ENCODE measurements at places on chromosomes 3 and 15.

- no peak for DNase-seq
Measured at GRCh38 chr3:24828551-24828950, 333.9 kb upstream of the THRB start.

GRCh38 chr15:99455789-99456160 lies 110.0 kb upstream of the MEF2A start:
- DNase-seq: no peak

DNA sequence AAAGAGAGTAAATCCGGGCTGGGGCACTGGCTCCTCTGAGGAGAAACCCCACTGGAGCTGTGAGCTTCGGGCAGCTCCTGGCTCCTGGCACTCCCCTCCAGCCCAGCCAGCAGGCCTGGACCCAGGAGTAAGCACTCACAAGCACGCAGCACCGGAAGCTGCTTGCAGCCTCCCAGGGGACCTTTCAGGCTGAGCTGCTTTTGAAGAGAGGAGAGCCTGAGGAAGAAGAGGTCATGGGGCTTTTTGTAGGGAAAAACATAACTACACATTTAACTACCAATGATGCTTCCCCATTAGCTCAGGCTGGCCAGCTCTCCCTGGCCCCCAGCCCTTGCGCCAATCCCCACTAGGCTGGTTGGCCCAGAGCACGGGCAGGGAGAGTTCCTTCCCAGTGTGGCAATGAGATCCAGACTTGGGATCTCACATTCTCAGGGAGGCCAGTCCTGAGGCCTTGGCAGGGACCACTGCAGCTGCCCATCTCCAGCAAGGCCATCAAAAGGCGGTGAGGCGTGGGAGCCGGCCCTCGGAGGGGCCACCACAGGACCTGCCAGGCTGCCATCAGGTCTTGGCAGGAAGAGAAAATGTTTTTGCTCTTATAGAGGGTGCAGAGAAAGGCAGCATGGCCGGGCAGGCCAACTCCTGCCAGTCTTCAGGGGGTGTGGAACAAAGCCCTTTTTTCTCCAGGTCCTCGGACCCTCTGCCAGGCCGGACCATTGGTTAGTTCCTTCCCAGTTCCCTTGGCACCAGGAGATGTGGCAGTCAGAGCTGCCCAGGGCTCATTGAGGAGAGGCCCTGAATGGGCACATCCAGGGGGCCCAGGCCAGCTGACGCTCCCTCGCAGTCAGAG lies 41.5 kb upstream of the MFGE8 start:
- peak; percentile 36 for DNase-seq

- DNase-seq: no peak
Measured at GRCh38 chr3:176120507-176120906, 1076.8 kb downstream of the TBL1XR1 start.

DNA sequence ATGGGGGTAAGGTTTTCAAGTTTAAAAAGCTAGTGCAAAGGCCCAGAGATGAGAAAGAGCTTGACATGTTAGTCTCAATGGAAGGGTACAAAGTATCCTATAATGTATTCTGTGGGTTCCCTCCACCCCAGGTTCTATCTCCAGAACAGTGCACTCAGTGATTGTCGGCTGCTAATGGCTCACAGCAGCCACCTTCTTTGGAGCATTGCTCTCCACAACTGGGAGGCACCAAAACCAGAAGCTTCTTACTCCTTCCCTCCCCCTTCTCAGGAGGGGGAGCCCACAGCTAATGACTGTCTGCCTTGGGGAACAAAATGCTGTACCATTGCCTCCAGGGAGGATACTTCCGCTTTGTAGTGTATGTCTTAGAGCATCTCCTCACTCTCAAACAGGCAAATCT lies 439.4 kb upstream of the RBMS3 start:
- DNase-seq: no peak

GRCh38 chr3:115885621-115886020 lies 262.3 kb downstream of the GAP43 start:
- no peak for DNase-seq

GRCh38 chr15:39315206-39315850 lies 265.6 kb upstream of the THBS1 start:
- DNase-seq: no peak

DNA sequence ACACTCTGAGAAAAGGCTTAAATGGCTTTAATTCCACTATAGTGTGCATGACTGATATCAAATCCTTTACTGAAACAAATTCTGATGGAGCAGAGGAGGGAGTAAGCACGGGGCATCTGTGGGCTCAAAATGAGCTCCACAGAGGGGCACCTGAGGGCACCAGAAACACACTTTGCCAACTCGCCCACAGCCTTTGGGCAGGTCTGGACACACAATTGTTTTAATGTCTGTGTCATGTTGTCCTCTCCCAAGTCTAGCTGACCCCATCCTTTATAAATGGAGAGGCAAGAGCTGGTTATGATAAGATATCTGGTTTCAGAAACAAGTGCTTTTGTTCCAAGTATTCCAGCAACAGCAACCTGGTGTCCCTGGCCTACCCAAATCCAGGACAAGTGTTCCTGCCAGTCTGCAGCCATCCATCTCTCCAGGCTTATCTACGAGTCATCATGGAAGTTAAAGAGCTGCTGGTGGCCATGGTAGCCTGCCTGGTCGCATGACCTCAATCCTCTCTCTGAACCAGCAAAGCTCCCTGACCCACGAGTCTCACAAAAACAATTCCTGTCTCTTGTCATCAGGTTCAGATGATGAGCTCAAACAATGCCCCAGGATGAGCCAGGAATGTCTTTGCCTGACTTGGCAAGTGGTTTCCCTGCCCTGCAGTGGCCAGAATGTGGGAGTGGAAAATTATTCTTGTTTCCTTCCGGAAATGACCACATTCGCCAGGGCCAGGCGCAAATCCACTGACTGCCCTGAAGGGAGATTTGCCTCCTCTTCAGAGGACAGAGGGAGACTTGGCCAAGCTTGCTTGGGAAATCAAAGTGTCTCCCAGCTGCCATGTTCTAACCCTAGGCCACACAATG lies 64.4 kb upstream of the TPM1 start:
- DNase-seq: peak; percentile 34

GRCh38 chr3:31710123-31710803 lies 177.5 kb downstream of the STT3B start:
- no peak for DNase-seq

DNA sequence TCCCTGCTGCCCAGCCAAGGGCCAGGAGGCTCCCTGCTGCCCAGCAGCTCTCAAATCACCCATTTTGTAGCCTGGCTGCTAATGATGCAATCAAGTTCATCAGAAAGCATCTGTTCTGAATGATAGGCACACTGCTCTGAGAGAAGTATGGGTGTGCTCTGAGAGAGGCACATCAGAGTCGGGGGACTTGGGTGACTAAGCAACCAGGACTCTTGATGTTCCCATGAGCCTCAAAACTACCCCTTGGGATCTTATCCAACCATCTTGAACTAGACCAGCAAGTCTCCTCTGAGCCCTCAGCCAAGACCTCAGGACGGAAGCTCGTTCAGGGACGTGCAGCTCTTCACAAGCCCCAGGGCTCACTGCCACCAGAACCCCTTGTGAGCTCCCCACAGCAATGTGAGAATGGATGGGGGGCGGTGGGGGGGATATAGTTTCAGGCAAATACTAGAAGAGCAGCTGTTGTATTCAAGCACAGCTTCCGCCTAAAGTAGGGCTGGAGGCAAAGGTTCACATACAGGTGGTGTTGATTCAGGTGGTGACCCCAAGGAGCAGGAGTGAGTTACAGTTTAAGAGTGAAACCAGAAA lies 52.2 kb upstream of the HES1 start:
- no peak for DNase-seq

GRCh38 chr3:72786668-72787067 lies 61.6 kb downstream of the SHQ1 start:
- no peak for DNase-seq

GRCh38 chr3:71109977-71110285 lies 473.6 kb downstream of the FOXP1 start:
- no peak for DNase-seq

- no peak for DNase-seq
Measured at GRCh38 chr3:133211449-133211848, 173.3 kb downstream of the TMEM108 start.

DNA sequence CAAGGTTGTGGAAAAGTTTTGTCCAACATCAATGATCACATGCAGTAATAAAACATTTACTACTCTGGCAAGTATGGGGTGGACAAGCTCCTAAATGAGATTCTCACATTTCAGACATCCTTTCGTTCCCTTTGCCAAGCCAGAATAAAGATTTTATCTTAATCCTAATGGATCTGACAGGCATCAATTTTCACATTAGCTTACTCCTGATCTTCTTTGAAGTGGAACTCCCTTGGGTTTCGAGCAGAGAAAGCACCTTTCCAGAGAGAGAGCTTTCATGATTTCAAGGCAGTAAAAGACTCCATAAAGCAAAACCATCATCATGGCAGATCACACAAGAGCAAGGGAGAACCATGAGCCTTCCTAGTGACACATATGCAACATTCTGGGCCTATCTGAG lies 27.3 kb upstream of the EID1 start:
- DNase-seq: no peak

- DNase-seq: no peak
Measured at GRCh38 chr3:58900386-58900785, 149.4 kb downstream of the CFAP20DC start.

DNA sequence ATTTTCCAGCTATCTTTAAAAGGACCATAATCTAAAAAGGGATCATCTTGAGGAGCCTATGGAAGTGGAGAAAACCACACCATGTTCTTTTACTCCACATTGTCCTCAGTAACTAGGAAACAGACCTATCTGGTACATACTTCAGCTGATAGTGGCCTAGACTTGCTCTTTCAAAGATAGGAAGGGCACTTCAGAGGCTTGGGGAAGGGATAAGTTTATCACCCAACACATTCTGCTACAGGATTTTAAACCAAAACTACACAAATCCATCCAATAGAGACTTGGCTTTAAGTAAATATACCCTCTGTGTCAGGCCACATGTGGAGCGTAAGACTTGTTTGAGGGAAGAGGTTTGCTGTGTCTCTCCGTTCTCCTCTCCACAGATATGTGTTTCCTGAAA lies 35.4 kb downstream of the CP start:
- no peak for DNase-seq

GRCh38 chr15:73691396-73691795 lies 7.2 kb downstream of the CD276 start:
- DNase-seq: no peak

DNA sequence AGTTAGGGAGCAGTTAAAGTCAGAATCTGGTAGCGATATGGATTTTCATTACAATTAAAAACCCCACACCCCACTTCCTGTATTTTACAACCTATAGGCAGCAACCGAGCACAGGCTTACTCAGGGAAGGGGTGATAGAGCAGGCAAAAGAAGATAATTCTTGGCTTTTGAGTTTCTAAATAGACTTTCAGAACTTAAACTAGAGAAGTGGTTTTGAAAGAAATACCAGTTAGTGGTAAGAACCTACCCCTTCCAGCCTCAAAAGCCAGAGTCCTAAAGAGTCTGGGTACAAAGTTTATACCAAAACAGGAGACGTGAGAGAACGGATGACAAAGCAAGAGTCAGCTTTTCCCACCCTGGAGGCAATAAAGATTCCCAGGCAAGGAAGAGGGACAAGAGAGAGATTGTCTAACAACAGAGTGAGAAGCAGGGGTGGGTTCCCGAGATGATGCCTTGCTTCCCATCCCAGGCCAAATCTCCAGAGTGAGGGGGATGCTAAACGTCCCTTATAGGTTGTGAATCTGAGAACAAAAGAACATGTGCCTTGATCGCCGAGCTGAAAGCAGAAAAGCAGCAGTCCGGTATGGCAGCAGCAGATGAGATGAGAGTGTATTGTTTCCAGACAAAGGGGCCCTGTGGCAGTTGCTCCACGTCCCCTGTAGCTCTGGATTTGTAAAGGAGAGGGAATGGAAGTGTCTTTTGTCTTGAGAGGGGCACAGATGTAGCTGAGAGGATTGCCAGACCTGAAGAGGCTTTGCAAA lies 36.8 kb downstream of the KLHL6 start:
- no peak for DNase-seq

DNA sequence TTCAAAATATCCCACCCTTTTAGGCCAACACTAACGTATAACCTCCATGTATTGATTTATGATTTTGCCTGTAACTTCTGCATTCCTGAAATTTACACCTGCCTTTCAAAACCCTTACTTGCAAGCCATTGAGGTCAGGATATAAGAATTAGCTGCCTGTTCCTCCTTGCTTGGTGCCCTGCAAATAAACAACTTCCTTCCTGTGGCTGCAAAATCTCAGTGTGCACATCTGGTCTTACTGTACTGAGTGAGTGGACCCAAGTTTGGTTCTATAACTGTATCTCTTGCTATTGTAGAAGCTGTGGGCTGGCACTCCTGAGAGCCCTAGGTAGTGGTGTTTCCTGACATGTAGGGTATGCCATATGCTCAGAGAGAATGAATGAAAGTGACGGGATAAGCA lies 191.1 kb upstream of the RASGRP1 start:
- no peak for DNase-seq

GRCh38 chr3:15606434-15606891 lies 4.9 kb downstream of the BTD start:
- DNase-seq: no peak

DNA sequence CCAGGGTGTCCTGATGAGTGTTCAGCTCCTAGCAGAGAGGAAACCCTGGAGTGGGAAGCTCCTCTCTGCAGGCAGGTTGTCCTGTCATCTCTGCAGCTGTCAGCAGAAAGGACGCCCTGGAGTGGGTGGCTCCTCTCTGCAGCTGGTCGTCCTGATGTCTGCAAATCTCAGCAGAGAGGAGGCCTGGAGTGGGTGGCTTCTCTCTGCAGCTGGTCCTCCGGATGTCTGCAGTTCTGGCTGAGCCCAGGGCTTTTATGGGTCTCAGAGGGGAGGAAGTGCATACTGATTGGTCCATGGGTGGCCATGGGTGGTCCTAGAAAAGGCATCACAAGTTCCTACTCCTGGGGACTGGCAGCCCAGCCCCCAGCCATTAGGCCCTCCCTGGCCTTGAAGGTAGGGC lies 102.6 kb upstream of the BNIP2 start:
- DNase-seq: no peak

DNA sequence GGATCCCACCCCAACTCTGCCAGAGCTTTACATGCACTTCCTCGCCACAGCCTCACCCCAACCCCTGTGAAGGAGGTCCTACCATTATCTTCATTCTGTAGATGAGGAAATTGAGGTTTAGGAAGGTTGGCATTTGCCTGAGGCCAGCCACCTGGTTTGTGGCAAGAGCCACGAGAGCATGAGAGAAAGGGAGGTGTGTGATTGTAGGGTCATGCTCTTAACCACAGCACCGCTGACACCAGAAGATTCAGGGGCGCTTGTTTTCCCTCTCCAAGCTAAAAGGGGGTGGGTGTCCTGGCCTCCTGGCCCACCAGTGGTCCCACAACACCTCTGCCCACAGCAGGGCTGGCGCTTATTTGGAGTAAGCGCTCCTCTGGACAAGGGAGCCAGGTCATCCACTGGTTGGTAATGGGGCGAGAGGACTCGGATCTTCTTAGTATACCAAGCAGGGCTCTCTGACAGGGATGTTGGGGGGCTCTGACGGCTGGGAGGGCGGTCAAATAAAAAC lies 691 bp downstream of the RHCG start:
- no peak for DNase-seq

All from cerebellum (tissue), 4 donors.